ENCODE measurements at places on chromosomes 13 and 19. TPM values are rescaled to one million over a fixed set of nuclear protein-coding genes. Genes with fewer than 3 reads are reported as not detected.

MRI1 gene
- total RNA-seq = 38.5 TPM

ZNRF4 gene
- total RNA-seq = not detected

DNA sequence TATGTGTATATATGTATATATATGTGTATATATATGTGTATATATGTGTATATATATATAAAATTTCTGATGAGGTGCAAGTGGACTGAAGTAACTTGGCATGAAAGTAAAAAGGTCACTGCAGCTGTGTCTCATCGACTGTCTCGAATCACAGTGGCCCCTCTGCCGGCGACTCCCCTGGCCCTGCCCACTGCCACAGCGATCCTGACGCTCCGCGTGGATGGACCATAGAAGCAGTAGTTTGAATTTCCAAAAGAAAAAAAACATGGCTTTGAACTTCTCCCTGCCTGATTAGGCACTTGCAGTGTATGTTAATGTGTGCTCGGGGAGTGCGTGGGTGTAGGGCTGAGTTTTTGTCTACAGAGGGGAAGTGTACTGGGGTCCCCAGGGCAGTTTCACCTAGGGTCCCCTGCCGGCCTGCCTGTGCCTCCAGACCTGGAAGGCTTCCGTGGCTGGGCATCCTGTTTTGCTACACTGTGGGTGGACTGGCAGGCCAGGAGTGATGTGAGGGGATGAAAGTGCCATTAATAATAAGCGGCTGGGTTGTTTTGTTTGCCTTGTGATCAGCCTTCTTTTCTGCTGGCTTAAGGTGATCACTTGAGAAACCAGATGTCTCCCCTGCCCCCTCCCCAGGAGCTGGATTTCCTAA is 10.8 kb downstream of the ZIC5 start:
- no peak overlapping the region for H3K4me3 ChIP-seq
- H3K4me1 ChIP-seq = peaks cover 19% of the 10 kb centered on the region
- no peaks in the 10 kb centered on the region for H3K36me3 ChIP-seq
- no peak for DNase-seq
- peaks cover 74% of the 10 kb centered on the region for H3K27me3 ChIP-seq
- H3K27ac ChIP-seq = no peak overlapping the region

- H3K4me1 ChIP-seq = peaks cover 9% of the 10 kb centered on the region
- H3K27ac ChIP-seq = no peak overlapping the region
- no peaks in the 10 kb centered on the region for H3K36me3 ChIP-seq
- no peak for DNase-seq
- H3K4me3 ChIP-seq = no peak overlapping the region
These were observed 52.9 kb upstream of the CYP4F8 start for GRCh38 chr19:15562145-15562544.

DNA sequence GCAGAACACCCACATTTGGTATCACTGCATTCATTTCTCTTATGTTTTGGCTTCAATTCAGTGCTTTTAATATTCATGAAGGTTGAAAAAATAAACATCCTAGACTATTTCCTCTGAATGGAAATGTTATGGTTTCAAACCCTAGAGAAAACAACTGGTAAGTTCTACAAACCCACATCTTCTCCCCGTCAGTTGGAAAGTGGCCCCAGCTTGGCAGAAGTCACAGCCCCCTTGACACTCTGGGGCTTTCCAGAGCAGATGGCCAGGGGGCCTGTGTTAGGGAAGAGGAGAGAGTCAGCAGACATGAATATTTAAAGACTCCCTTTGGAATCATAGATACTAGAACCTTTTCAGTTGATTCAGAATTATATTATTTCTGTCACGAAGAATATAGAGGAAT is 123.9 kb downstream of the SHISA2 start:
- no peak overlapping the region for H3K4me3 ChIP-seq
- no peaks in the 10 kb centered on the region for H3K36me3 ChIP-seq
- H3K27ac ChIP-seq = no peak overlapping the region
- H3K27me3 ChIP-seq = peaks cover 5% of the 10 kb centered on the region

GRCh38 chr19:49688531-49689132 is 762 bp upstream of the ADM5 start:
- peaks cover 53% of the 10 kb centered on the region for H3K36me3 ChIP-seq
- peak overlapping the region; percentile 70 for H3K4me3 ChIP-seq
- H3K4me1 ChIP-seq = peaks cover 57% of the 10 kb centered on the region
- no peak for DNase-seq

DNA sequence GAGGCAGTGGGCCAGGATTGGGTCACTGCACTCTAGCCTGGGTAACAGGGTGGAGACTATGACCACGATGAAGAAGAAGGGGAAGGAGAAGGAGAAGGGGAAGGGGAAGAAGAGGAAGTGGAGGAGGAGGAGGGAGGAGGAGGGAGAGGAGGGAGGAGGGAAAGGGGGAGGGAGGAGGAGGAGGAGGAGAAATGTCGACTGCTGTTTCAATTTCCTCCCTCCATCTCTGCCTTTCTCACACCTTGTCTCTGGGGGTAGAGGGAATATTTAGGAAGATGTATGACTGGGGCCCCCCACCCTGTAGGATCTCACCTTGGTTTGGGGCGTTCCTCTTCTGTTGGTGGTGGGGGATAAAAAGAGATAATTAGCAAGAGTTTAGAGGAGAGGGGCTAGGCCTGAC is 3.8 kb downstream of the TNNT1 start:
- no peak for DNase-seq
- no peak overlapping the region for H3K27ac ChIP-seq
- peaks cover 7% of the 10 kb centered on the region for H3K4me1 ChIP-seq
- no peak overlapping the region for H3K4me3 ChIP-seq
- no peaks in the 10 kb centered on the region for H3K27me3 ChIP-seq

GRCh38 chr13:32905864-32906180 is 110.4 kb upstream of the KL start:
- H3K27me3 ChIP-seq = no peaks in the 10 kb centered on the region
- no peaks in the 10 kb centered on the region for H3K4me1 ChIP-seq
- no peaks in the 10 kb centered on the region for H3K36me3 ChIP-seq
- no peak overlapping the region for H3K27ac ChIP-seq
- no peak overlapping the region for H3K4me3 ChIP-seq
- no peak for DNase-seq

CAMSAP3 gene
- total RNA-seq = 18.3 TPM

GRCh38 chr19:708154-709143 is at the start of gene PALM:
TSS of gene PALM (plus strand) at chr19:708935. CDS start at chr19:709147, 212 bp downstream.
- peaks cover 16% of the 10 kb centered on the region for H3K4me1 ChIP-seq
- peak within 1 kb of the TSS; percentile 89 for H3K4me3 ChIP-seq
- H3K27me3 ChIP-seq = peaks cover 45% of the 10 kb centered on the region

DNA sequence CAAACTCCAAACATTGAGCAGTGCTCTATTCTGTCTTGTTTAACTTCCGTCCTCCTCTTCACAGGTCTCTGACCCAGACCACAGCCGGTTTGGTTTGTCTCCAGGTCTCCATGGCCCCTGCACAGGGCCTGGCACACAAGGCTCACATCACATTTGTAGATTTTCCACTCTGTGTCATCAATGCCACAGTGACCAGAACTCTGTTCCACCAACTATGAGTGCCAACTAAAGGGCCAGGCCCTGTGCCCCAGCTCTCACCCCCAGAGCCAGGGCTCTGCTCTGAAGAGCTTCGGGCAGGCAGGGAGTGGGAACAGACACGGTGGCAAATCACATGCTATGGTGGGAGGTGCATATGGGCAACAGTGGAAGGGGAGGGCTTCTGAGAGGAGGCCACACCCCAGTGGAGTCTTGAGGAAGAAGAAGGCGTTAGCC is 16.0 kb downstream of the SMG9 start:
- peaks cover 21% of the 10 kb centered on the region for H3K36me3 ChIP-seq
- H3K27me3 ChIP-seq = no peaks in the 10 kb centered on the region
- no peak overlapping the region for H3K4me3 ChIP-seq
- peak overlapping the region; percentile 70 for H3K27ac ChIP-seq
- no peak for DNase-seq

HSPB6 gene
- 4.7 TPM for total RNA-seq

DNA sequence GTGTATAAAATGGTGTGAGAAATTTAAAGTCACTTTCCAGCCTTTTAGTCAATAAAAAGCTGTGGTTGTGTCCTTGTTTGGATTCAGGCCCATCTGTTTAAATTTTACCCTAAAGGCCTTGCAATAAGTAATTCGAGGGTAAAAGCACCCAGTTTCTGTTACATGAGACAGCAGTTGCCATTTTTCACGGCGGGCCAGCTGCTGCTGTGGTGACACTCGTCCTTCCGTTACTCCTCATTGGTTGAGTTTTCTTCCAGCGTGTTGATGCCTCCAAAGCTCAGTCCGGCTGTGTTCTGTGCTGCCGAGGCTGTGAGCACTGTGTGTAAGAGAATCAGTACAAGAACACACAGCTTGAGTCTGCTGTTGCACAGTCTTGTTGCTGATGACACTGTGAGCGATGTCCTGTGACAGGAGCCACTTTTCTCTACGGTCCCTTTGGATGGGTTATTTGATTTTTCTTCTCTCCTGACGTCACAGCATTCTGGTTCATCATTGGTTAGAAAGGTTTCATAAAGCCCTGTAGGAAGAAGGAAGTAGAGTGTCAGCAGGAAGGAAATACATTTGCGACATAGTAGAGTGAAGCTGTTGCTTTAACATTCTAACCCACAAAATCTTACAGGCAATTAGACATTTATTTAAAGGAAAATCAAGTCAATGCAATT is 602.5 kb upstream of the ARGLU1 start:
- no peaks in the 10 kb centered on the region for H3K4me1 ChIP-seq
- no peak for DNase-seq
- no peak overlapping the region for H3K27ac ChIP-seq

PLEKHF1 gene
- total RNA-seq = 4.3 TPM

DNA sequence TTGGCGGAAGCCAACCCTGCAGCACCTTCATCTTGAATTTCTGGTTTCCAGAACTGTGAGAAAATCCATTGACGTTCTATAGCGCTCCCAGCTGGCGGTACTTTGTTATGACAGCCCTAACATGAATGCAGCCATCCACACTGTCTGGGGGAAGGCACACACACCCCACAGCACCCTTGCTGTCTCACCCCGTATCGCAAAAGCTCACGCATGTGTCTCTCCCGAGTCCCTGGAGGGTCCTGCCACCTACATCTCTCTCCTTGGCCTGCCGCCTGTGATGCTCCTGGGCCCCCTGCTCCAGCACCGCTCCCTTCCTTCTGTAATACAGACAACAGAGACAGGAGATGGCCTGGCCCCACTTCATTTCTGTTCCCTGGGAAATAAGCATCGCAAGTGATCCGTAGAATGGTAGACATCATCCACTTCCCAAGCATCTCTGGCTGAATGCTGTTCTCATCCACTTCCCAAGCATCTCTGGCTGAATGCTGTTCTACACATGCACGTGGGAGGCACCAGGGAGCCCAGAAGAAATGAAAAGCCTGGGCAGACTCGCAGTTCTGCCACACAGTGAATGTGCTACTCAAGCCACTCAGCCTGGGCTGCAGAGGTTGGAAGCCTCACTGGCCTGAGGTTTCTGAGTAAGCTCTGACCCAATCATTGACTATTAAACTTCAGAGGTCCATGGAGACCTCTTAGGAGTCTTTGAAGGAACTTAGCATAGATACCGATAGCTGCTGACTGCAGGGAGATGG is 29.6 kb downstream of the EPN1 start:
- no peak overlapping the region for H3K4me3 ChIP-seq
- H3K36me3 ChIP-seq = no peaks in the 10 kb centered on the region
- no peak for DNase-seq
- H3K4me1 ChIP-seq = no peaks in the 10 kb centered on the region

GRCh38 chr19:28307487-28307886 is 905.5 kb downstream of the UQCRFS1 start:
- no peak overlapping the region for H3K27ac ChIP-seq
- H3K4me1 ChIP-seq = no peaks in the 10 kb centered on the region
- no peaks in the 10 kb centered on the region for H3K27me3 ChIP-seq
- H3K36me3 ChIP-seq = no peaks in the 10 kb centered on the region

GRCh38 chr19:41612483-41612882 is 14.4 kb downstream of the CEACAM4 start:
- H3K27me3 ChIP-seq = no peaks in the 10 kb centered on the region
- H3K4me3 ChIP-seq = no peak overlapping the region
- H3K4me1 ChIP-seq = no peaks in the 10 kb centered on the region
- no peaks in the 10 kb centered on the region for H3K36me3 ChIP-seq
- DNase-seq = no peak

DNA sequence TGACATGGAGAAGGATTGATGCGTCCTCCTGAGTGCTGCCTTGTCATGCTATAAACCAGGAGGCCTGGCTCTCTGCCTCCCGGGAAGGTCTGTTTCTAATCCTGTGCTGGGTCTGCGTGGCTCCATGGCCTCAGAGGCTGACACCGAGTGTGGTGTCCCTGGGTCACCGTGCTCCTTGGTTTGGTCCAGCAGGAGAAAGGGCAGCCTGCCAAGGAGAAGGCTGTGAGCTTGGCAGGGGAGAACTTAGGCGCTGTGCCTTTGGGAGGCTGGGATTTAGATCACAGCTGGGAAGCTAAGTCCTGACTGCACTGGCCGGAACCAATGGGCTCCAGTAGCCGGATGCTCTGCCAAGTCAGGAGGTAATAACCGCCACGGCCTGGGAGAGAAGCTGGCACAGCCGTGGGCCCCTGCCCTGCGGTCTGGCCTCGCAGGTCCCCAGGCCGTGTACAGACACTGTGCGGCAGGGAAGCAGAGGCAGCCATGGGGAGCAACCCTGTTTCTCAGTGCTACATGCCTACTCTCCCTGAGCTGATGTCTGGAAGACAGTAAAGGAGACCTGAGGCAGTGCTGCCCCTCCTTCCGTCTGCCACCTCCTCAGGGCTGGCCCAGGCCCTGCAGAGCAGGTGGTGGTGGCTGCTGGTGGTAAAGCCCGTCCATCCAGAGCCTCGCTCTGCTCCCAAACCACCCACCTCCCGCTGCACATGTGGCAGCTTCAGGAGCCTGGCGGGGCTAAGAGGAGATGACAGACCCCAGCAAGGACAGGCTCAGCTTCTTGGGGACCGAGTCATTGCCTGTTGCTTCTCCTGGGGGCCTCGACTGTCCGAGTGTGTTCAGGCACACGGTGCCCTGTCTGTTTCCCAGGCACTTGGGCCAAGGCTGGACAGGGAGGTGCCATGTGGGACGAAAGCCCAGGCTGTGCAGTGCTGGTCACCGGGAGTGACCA is 44.9 kb downstream of the C13orf46 start:
- peaks cover 30% of the 10 kb centered on the region for H3K4me1 ChIP-seq
- H3K27me3 ChIP-seq = peaks cover 39% of the 10 kb centered on the region
- DNase-seq = no peak
- H3K36me3 ChIP-seq = no peaks in the 10 kb centered on the region

DNA sequence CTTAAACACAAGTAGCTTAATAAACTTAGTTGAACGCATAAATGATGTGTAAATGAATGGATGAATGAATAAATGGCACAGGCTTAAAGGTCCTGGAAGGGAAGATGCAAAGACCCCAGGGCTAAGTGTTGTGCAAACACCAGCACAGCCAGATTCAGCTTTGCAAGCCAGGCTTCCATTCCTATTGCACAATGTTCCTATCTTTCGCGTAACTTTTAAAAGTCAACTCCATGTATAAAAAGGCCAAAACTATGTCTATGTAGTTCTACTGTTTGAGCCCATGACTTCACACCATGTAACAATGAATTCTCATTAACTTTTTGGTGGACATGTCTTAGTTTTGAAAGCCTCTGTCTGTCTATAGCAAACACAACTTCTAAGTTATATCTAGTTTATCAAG is 226.0 kb downstream of the NALCN start:
- H3K4me3 ChIP-seq = no peak overlapping the region
- no peaks in the 10 kb centered on the region for H3K4me1 ChIP-seq
- DNase-seq = no peak
- no peaks in the 10 kb centered on the region for H3K36me3 ChIP-seq

All from esophagus squamous epithelium (tissue), 5 donors.